Stimulated activated CD4-positive, alpha-beta T cell treated with anti-CD3 and anti-CD28 coated beads, Interleukin-4, amount 100 ng/mL, for 4 hours (primary cell): ENCODE measurements at places on chromosomes 5 and 9.

DNA sequence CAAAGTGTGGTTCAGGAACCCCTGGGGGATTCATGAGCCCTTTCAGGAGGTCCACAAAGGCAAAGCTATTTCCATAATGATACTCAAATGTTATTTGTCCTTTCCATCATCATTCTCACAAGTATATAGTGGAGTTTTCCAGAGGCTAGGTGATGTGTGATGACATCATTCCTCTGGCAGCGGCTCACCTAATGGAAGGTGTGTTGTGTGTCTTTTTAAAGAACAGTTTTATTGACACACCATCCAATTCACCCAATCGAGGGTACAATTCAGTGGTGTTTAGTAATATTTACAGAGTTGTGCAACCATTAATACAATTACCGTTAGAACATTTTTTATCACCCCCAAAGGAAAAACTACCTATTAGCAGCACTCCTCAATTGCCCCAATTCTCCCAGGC, 9.7 kb downstream of the NANS start:
- DNase-seq = no peak

GRCh38 chr9:136995772-136996311, 526 bp downstream of the CLIC3 start:
- DNase-seq = no peak

GRCh38 chr5:77850536-77851175, 74.5 kb upstream of the TBCA start:
- no peak for DNase-seq

DNA sequence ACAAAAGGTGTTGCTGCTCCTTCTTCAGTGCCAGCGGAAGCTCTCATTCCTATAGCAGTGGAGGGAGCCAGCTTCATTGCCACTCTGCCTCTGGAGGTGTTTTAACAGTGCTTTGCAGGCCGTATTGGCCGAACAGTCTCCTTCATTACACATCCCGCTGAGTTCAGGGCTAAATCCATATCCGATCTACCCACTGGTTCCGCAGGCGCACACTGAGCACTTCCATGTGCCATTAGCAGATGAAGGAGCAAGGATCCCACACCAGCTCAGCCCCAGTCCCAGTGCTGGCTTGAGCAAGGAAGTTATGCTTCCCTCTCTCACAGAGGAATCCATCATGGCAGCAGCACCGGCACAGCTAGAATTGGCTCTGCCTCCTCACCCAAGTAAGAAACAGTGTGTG, 121.2 kb upstream of the IRX2 start:
- DNase-seq = no peak
